Activated T-helper 1 cell treated with anti-CD3 and anti-CD28 coated beads, Interleukin-2, amount 50 U/mL, for 16 hours (primary cell): ENCODE measurements at places on chromosomes 16 and 17.

DNA sequence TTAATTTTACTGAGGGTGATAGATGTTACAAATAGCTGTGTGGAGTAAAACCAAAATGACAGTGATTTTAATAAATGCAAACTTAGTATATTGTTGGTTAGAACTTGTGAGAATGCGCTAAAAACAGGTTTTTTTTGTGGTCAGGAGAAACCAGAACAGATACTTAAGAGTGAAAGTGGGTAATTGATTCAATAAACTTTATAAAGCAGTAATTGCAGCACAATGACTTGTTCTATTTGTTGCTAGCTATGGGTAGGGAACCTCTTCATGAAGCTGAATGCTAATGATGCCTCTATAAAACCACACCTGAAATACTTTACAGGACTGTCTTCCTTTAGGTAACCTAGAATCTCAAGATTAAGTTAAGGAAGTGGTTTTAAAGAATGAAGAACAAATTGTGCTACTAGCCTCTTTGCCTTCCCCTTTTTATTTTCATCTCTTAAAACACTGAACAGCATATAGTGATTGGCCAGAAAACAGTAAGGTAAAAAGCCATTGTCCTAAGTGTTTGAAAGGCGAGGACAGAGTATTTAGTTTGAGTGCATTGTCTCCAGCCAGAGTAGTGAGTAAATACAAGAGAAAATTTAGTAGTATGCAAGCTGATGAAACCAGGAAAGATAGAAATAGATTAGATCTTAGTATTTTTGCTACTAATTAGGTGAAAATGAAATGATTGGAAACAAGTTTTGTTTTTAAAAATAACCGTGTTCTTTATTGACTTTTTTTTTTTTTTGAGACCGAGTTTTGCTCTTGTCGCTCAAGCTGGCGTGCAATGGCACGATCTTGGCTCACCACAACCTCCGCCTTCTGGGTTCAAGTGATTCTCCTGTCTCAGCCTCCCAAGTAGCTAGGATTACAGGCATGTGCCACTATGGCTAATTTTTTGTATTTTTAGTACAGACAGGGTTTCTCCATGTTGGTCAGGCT, 6.0 kb downstream of the GGNBP2 start:
- DNase-seq: no peak

GRCh38 chr16:69131167-69131838, 1.1 kb downstream of the CHTF8 start:
- no peak for DNase-seq

DNA sequence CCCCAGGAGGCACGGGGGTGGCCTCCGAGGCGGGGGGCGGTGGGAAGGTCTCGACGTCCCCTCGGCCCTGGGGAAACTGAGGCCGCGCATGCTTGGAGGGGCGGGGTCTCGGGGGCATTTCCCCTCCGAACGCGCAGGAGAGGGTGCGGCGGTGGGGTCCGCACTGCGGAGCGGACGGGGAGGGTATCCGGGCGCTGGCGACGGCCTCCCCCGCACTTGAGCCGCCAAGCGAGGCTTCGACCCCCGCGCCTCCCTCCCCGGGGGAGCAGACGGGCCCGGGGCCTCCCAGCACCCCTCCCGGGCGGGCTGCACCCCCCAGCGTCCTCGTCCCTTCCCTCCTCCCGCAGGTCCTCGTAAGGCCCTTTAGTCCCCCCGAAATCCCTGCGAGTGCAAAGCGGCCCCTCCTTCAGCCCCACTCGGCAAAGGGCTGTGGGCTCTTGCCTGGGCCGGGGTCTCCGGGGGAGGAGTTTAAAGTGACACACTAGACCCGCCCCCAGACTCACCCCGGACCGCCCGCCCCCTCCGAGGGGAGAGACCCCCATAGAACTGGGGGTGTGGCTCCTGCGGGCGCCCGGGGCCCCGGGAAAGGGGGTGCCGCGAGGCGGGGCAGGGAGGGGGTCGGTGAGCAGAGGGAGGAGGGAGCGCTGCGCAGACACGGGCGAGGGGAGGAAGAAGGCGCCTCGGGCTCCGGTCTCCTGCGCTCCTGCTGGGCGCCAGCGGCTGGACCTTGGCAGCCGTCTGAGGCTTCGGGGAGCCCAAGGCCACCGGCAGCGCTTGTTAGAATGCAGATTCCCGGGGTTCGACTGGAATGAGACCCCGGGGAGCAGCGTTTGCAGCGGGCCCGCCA, 632 bp downstream of the BAIAP3 start:
- no peak for DNase-seq

- DNase-seq: no peak
These were observed 10.0 kb downstream of the CYBC1 start for GRCh38 chr17:82440469-82440981.

GRCh38 chr17:48517478-48517877, 13.3 kb downstream of the HOXB1 start:
- no peak for DNase-seq

GRCh38 chr17:68152161-68152571, 95.7 kb upstream of the AMZ2 start:
- DNase-seq: no peak

GRCh38 chr16:5060073-5060641, 5.6 kb downstream of the C16orf89 start:
- DNase-seq: no peak

DNA sequence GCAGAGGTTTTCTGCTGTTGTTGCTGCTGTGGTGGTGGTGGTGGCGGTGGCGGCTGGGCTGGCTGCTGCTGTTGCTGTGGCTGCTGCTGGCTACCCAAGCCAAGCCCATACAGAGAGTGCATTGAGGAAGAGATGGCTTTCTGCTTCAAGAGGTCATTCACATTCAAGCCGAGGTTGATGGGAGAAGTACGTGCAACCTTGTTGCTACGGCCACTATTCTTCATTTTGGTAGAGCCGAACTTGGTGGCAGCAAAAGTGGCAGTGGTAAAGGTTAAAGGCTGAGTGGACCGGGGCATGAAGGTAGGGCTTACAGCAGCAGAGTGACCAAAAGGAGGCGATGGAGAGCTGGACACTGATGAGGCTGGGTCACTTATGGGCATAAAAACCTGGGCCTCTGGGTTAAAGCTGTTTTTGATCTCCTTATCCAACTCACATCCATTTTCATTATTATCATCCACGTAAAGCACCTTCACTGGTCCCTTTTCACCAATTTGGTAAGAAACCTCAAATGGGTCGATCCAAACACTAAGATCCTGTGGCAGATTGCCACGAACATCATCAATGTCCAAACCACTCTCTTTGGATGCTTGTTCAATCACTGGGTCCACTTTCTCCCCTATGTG, 2.8 kb downstream of the TOB1 start:
- DNase-seq: no peak

- DNase-seq: no peak
These were observed 23.4 kb upstream of the ZFHX3 start for GRCh38 chr16:73071131-73071940.

GRCh38 chr17:32297424-32297823, 31.8 kb downstream of the RHBDL3 start:
- DNase-seq: no peak

- no peak for DNase-seq
These were observed 6.1 kb downstream of the ATMIN start for GRCh38 chr16:81041696-81042095.

DNA sequence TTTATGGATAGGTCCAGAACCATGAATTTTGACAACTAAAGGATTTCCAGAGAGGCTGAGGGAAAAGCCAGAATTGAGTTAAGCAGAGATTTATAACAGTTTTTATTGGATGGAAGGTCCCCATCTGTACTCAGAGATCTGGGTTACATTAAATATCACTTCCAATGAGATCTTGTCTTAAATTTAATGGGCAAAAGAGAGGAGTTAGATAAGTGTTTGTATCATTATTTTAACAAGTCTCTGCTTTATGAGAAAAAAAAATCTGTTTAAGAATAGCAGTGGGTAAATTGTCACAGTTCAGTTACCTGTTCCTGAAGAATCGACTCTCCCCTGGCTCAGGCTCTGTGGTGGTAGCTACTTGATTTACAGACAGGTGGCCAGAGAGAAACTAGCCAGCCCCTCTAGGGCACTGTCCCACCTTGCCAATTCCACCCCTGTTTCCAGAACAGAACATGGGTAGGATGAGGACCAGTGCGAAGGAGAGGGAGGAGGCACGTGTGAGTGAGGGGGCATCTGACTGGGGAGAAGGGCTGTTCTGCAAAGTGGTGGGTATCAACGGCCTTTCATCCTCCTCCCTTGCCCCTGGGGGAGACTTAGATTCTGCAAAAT, 22.1 kb upstream of the CRHR1 start:
- no peak for DNase-seq

GRCh38 chr16:785563-786535, 2.3 kb downstream of the RPUSD1 start:
- peak; percentile 62 for DNase-seq

DNA sequence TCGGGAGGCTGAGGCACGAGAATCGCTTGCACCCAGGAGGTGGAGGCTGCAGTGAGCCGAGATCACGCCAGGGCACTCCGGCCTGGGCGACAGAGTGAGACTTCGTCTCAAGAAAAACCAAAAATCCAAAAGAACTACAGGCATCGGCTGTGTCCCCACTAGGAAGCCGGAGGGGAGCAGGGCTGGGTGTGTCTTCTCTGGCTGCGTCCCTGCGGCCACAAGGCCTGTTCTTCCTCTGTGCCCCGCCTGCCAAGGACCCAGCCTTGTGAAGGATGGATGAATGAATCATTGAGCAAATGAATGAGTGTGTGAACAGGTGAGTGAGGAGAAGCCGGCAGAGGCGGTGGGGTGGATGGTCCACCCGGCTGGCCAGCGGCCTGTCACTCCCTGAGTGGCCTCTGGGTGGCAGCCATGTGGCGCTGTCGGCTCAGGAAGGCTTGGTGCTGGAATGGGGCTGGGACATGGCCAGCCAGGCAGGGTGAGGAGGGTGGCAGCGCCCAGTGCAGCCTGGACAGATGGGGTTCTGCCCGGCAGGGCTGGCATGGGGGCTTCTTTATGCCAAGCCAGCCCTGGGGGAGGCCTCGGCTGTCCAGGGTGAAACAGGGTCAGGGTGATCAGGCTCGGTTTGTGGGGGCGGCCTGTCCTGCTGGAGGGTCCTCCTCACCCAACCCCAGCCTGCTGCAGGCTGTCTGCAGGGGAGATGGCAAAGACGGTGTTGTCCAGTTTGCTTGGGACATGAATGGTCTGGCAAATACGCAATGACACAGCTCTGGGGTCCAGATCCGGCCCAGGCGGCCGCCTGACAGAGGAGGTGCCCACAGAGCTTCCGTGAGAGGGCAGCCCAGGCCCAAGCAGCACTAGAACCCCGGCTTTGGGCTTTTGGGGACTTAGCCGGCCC, 21.7 kb downstream of the SLC25A10 start:
- peak; percentile 44 for DNase-seq

DNA sequence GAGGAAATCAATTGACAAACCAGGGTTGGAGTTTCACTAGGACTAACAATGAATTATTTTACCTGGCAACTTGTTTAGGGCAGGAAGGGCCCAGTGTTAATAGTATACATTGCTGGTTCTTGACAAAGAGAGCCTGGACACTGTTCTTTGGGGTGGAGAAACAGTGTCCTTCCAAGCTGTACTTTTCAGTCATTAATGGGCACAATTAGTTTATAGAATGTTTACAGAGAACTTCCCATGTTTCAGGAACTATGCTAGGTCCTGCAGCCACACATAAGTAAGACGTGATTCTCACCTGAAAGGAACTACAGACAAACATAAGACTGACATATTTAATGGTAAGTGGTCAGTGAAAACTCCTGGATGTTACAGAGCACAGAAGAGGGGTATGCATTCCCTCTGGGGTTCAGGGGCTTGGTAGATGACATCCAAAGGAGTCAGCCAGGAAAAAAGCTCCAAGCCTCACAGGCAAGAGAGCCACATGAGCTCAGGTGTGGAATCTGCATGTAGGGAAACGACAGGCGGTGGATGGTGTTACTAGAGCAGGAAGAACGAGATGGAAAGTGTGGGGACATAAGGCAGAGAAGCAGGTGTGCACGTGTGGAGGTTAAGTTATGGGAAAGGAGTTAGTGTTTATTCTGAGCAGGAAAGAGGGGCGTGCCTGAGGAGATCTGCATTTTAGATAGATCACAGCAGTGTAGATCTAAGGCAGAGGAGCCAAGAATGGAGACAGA, 3.8 kb upstream of the DYNLL2 start:
- DNase-seq: no peak

DNA sequence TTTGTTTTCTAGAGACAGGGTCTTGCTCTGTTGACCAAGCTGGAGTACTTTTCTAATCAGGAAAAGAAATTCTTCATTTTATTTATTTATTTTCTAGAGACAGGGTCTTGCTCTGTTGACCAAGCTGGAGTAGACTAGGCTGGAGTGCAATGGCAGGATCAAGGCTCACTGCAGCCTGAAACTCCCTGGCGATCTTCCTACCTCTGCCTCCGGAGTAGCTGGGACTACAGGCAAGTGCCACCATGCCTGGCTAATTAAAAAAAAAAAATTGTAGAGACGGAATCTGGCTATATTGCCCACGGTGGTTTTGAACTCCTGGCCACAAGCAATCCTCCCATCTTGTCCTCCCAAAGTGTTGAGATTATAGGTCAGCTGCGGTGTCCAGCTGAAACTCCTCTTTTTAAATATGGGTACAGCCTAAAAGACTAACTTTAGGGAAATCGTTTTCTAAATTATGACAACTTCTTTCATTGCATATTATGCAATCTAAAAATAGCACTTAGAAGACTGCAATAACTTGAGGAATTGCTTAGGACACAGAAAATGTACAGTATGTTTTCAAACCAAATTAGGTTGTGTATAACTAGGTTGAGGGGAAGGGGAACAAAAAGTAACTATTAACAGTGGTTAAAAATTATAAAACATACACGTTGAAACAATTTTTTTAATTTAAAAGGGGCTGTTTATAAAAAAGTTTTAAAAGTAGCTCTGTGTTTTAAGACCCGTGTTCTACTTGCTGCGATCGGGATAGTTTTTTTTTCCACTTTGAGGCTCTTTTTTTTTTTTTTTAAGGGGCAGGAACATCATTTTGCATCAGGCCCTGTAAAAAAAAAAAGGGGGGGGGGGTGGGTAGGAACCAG, 4.7 kb downstream of the PRAC1 start:
- DNase-seq: no peak

GRCh38 chr16:12869698-12870427, 31.5 kb upstream of the SHISA9 start:
- DNase-seq: no peak

DNA sequence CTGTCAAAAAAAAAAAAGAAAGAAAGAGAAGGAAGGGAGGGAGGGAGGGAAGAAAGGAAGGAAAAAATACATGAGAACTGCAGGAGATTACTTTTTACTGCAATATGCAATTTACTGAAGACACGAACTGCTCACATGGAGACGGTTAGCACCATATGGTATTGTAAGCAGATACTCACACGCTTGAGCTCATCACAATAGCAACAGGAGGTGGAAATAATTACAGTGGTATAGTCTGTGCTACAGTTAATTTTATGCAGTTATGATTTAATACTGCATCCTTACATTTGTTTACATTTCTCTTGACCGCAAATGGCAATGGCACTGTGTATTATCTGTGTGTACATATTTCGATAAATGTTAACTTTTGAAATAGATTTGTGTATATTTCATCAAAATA, 21.4 kb upstream of the SLC46A1 start:
- no peak for DNase-seq

- no peak for DNase-seq
These were observed 2.6 kb downstream of the TK2 start for GRCh38 chr16:66547101-66547989.

- DNase-seq: no peak
These were observed 851 bp upstream of the DPEP1 start for GRCh38 chr16:89612415-89613166.

GRCh38 chr16:54462151-54462651, 175.6 kb upstream of the IRX3 start:
- no peak for DNase-seq

- no peak for DNase-seq
These were observed 47.9 kb downstream of the UBE2G1 start for GRCh38 chr17:4318596-4318995.
